Cardiac septum (tissue), 1 donor: ENCODE measurements at places on chromosomes 5 and 9.

DNA sequence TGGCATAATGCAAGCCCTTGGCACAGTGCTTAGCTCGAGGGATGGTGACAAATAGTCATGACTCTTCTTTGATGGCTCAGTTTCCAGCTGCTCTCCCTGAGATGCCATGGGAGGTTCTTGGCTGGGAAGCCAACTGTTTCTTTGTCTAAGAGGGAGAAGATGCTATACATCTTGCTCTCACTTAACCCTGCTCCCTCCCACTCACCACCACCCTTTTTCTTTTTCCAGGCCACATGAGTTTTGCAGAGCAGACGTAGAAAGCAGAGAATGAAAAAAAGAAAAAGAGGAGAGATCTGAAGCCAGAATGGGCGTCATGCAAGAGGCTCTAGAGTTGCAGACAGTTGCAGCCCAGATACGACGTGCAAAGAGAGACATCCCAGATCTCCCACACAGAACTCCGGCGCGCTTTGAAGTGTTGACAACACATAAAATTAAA, 160.5 kb downstream of the FGF18 start:
- peak; percentile 77 for DNase-seq

GRCh38 chr9:16401701-16402100, 468.8 kb downstream of the BNC2 start:
- DNase-seq: no peak

DNA sequence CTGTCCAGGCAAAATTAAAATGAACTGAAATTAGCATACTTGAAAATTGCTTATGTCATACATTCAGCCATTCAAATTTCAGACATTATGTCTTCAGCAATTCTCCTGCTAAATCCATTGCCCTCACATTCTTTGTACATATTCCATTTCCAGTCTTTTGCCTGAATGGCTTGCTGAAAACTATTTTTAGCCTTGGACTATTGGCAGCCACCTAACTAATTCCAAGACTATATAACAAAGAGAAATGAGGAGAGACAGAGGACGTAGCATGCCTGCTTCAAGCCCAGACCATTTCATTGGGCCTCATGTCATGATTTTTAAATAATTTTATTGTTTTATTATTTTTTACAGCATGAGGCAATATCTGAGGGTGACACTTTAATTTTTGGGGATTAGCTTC, 100.3 kb downstream of the MRPS30 start:
- no peak for DNase-seq

DNA sequence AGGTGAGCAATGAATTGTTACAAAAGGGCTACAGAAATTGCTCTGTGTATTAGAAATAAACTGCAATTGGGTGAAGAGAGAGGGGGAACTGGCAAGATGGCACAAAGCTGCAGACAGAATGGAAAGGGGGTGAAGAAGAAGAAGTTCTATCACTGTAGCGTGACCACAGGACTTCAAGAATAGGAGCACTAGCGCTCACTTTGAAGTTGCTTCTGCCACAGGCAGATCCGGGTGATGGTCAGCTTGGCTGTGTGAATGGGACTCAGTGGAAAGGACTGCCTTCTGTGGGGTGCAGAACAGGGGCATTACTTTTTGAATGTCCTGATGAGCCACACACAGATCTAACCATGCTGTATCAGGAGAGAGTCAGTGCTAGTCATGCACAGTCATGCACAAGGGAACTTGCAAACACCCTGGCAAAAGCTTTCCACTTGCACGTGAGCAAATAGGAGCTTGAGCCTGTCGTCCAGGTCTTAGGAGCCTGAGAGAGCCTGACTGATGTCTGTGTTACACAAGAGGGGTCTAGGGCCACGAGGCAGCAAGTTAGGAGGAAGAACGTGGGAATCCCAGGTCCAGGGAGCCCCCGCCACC, 16.3 kb downstream of the IL5 start:
- DNase-seq: no peak

DNA sequence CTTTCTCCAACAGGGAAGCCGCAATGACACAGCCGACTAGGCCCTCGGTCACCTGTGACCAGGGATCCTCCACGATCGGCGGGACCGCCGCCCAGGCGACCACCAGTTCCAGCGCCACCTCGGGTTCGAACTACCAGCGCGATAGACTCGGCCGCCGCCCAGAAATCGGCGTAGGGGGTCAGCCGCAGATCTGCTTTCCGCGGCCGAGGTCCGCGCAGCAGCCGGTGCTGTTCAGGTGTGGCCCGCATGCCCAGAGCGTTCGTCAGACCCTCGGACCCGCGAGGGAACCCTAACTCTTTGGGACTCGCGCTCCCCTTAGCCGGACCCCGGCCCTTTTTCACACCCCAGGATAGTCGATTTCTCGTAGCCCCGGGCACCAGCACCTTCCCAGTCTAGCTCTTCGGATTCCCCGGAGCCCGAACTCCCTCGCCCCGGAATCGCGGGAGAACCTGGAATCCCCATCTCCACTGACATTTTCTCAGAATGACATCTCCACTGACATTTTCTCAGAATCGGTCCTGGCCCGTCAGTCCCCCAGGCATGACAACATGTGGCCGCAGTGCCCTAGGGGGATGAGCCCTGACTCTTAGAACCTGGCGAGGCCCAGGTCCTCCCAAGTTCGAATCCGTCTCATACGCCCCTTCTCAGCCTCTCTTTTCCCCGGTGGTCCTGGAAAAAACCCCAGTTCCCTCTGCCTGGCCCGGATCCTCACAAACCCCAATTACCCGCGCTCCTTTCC, 428 bp downstream of the C5orf52 start:
- no peak for DNase-seq

DNA sequence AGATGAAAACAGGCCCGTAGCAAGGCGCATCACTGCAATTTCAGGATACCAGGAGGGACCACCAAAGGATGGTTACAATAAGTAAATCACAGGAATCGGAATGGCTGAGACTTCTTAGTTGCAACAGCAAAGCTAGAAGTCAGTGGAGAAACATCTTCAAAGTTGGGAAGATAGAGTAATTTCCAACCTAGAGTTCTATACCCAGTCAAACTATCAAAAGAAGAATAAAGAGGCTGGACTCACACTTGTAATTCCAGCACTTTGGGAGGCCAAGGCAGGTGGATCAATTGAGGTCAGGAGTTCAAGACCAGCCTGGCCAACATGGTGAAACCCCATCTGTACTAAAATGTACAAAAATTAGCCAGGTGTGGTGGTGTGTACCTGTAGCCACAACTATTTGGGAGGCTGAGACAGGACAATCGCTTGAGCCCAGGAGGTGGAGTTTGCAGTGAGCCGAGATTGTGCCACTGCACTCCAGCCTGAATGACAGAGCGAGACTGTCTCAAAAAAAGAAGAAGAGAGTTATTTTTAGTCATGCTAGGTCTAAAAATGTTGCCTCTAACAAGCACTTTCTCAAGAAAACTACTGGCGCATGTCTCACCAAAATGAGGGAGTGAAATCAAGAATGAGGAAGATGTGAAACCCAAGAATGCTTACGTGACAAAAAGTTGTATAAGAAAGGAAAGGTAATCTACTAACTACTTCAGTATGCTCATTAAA, 267.7 kb downstream of the DENND1A start:
- no peak for DNase-seq

GRCh38 chr9:23740531-23740930, 85.5 kb downstream of the ELAVL2 start:
- no peak for DNase-seq

DNA sequence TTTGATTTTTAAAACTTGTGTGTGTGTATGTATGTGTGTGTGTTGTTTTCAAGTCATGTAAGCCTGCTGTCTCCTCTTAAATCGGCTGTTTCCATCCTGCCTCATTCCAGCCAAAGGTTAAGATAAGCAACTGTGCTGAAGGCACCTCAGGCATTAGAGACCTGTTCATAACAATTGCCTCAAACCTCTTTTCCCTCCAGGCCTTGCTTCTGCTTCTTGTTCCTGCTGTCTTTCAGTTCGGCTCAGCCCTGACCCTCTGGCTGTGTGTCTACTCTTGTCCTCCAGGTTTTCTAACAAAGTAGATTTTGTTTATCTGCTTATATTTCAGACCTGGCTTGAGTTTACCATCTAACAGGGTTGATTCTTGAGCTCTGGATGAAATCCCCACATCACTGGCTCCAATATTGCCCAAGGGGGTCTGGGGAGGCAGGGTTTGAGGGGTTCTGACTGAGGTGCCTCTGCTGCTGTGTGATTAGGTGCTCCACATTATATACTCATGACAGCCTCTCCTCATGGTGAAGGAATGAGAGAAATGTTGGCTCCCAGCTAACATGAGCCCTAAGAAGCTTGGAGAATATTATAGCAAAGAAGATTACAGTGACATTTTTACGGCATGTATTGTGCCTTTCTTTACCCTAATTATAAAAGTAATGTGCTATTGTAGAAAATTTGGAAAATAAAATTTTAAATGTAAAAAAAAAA, 229.7 kb upstream of the PIK3R1 start:
- no peak for DNase-seq

- peak; percentile 51 for DNase-seq
Measured at GRCh38 chr9:125982798-125983406, 235.7 kb downstream of the PBX3 start.

- peak; percentile 89 for DNase-seq
Measured at GRCh38 chr5:2038321-2039179, 155.8 kb upstream of the IRX4 start.

GRCh38 chr5:90528601-90529193, 687 bp downstream of the LYSMD3 start:
- DNase-seq: no peak

GRCh38 chr9:37408933-37409710, 13.4 kb upstream of the GRHPR start:
- no peak for DNase-seq

- DNase-seq: no peak
Measured at GRCh38 chr5:28896949-28897348, 1858.6 kb upstream of the CDH9 start.

- DNase-seq: no peak
Measured at GRCh38 chr5:109935833-109936490, 246.2 kb downstream of the MAN2A1 start.
